Renal pelvis (tissue), 12 donors: ENCODE measurements at places on chromosomes 5 and 9. TPM values are rescaled to one million over a fixed set of nuclear protein-coding genes. Genes with fewer than 3 reads are reported as not detected.
A peak's percentile ranks its signal among the peaks of the same experiment; 100 is the strongest.

Gene PCDHB16
- polyA plus RNA-seq = 7.4 TPM

DNA sequence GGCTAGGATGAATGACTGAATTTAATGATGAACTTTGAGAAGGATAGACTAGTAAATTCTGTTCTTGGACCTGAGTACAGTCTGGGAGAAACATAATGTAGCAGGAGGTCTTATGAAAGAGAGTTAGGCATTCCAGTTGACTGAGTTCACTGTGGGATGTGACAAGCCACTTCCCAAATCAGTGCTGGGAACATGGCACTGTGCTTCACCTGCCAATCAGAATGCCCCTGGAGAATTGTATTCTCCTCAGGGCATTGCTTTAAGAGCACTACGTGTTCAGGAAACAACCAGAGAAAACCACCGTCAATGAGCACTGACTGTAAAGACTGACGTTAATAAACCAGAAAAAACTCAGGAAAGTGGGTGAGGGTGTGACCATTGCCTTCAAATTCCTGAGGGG lies 1.2 kb downstream of the CCDC107 start:
- no peak for DNase-seq

DNA sequence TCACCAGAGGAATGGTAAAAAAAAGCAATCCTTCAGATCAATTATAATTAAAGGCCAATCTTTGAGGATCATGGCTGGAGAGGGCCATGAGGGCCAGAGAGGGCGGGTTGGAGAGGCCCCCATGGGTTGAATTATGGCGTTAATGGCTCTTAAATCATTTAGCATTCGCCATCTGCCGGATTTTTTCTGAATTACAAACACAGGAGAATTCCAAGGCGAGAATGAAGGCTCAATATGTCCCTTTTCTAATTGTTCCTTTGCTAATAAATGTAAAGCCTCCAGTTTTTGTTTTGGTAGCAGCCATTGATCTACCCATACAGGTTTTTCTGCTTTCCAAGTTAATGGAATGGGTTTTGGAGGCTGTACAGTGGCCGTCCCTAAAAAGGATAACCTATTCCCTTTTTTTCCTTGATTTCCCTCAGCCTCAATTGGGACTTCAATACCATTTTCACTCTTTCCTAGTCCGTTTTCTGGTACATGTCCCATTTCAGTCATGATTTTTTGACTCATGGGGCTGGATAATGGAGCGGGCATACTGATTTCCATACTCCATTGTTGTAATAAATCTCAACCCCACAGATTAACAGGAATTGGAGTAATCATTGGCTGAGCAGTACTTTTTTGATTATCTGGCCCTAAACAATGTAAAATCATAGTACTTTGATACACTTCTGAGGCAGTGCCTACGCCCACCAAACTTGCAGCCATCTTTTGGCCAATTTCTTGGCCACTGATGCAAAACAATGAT lies 6.7 kb upstream of the TMEM141 start:
- DNase-seq = no peak

DNA sequence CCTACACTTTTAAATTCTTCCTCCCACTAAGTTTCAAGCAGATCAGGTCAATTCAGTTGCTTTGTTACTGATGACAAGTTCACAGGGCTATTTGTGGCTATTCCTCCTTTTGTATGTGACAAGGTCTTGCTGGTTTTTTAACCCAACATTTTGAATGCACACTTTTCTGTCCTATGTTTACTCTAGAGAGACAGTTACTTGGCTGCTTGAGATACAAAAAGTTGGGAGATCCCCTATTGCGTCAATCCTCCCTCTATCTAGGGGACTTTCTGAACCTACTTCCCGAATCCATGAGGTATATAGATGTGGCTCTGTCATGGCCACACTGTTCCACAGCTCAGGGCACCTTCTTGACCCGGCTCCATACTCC lies 386.7 kb downstream of the NTRK2 start:
- DNase-seq = no peak

DNA sequence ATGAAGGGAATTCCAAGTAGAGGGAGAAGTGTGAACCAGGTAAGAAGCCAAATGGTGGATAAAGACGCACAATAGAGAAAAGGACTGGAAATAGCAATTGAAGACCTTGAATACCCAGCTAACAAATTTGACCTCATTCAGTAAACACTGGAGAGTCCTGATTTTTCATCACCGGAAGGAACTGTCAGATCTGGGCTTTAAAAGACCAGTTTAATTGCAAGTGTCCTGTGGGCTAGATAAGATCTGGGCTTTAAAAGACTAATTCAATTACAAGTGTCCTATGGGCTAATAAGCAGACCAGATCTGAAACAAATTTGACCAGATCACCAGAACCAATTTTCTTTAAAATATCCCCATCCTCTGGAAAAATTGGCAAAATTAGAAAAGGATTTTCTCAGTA lies 380.0 kb downstream of the ACTL7B start:
- DNase-seq = no peak

Gene MEGF10
- 0.99 TPM for polyA plus RNA-seq

DNA sequence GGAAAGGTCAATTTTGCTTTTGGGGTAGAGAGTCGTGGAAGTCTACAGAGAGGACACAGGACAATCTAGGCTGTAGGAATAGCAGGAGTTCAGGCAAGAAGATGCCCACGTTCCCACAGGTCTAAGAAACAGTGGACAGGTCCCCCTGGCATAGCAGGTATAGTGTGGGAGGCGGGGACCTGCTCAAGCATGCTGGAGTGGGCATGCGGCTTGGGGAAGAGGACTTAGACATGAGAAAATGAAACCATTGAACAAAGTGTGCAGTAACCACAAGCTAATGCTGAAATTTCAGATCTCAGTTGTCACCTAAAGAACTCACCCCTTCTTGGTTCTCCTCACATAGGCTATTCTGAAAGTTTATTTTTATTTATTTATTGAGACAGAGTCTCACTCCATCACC lies 142.8 kb upstream of the EFNA5 start:
- no peak for DNase-seq

Gene SLCO4C1
- 21.1 TPM for polyA plus RNA-seq

DNA sequence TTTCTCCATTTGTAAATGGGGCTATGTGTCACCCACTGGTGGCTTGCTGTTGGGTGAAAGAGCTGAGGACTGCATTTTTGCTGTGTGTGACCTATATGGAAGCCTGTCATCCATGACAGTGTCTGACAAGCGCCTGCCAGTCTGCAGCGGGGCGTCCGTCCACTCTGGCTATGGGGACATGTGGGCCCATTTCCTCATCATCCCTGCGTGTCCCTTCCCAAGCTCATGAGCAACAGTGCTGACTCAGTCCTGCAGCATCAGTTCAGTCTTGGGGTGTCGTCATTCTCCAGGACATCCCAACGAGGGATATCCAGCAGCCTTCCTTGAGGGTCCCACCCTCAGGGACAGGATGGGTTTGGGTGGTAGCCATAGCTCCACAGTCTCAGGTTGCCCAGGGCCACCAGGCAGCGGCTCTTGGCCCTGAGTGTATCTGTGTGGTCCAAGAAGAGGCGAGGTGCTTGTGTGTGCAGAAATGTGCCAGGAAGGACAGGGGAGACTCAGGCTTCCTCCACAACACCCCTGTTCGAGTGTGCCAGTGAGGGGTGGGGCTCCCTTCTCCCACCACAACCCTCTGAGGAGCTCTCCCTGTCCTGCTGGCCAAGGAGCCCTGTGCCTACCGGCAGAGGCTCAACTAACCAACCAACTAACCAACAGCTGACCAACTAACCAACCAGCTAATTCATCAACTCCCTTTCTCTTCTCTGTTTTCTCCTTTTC lies 2.1 kb downstream of the FGD3 start:
- no peak for DNase-seq

DNA sequence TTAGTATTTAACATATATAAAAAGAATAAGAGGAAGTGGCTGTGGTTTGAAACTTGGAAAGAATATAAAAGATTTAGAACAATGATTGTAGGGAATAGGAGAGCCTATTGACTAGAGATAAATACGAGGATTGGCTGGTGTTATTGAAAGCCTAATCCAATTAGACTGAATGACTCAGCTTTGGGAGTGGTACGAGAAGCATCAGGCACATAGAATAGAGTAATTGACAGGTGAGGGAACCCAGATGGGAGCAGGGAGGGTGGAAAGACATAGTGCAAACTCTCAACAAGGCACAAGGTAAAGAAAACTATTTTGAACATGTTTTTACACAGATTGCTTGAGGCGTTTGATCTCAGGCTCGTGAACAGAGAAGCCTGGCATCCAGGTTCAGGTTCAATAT lies 338.9 kb upstream of the KLF9 start:
- DNase-seq = no peak

GRCh38 chr9:100472788-100473275 lies at the start of gene TMEFF1:
TMEFF1 (plus strand) TSS chr9:100473149; CDS start chr9:100473545, 396 bp downstream.
- DNase-seq = peak; percentile 62

DNA sequence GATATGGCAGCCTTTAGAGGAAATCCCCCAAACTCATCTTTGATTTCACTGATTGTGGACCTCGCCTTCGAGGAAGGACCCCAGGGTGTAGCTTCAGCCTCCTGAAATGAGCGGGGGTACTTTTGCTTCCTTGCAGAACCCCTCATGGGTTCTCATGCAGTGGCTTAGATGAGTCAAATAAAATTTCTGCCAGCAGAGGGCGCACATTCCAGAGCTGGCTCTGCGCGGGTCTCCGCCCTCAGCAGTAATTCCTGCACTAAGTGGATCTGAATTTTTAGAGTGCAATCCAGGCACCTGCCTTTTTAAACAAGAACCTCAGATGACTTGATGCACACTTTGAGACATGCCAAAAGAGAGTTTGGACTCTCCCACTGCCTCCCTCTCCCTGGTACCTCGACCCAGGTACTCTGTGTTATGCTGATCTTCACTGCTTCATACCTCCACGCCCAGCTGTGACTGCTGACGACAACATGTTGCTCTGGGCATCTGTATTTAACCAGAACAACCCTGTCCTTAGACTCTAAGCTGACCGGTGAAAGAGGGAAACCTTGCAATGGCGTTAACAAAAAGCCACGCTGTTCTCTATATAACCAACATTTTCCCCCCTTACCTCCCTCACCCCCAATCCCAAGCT lies 7.3 kb downstream of the EGFLAM start:
- peak; percentile 69 for DNase-seq
